ENCODE measurements at places on chromosomes 11 and 22.

GRCh38 chr11:85752890-85753581 is 57.9 kb downstream of the SYTL2 start:
- DNase-seq, result no peak

GRCh38 chr11:4680341-4680740 is 17.3 kb downstream of the OR51E2 start:
- no peak for DNase-seq

DNA sequence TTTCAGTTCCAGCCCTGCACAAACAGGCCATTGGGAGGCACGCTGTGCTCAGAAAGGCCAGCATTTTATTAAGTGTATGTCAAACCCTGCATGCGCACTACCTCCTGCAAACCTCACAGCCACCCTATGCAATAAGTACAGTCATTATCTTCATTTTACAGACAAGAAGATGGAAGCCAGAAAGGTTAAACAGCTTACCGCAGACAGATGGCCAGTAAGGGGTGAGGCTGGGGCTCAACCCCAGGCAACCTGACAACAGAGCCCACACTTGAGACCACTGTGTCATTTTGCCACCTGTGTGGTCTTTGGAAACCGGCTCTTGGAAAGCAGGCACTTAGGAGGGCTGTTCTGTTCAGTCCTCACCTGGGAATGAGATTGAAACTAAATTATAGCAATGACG is 142.3 kb downstream of the NXPE2 start:
- DNase-seq, result no peak

DNA sequence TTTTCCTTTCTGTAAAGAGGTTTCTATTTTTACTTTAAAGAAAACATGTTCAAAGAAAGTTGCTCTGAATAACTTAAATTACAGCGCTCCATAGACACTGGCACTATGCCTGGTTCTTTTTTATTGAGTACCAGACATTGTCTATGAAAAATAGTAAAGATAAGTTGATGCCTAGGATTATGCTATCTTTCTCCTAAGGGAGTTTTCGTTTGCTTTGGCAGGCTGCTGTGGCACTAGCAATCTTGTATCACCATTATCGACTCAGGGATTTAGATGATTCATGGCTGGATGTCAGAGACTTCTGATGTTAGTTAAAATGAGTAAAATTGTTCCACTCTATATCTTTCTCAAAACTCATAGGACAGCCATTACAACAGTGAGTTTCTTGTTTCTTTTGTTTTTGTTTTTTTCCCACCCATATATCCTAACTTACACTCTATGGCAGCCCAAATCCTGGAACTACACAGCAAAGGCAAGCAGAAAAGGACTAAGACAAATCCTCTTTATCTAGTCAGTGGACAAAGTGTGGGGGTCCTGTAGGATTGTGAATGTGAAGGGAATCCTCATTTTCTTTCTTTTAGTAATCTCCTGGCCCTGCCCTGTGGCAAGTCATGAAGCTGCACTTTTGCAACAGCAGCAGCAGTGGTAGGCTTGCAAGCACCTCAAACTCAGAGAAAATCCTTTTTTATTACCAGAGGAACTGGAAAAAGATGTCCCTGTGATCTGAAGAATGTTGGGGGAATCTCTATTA is 20.7 kb downstream of the SLN start:
- DNase-seq, result no peak

- DNase-seq, result no peak
Measured at GRCh38 chr11:40062616-40063015, 1396.8 kb downstream of the LRRC4C start.

DNA sequence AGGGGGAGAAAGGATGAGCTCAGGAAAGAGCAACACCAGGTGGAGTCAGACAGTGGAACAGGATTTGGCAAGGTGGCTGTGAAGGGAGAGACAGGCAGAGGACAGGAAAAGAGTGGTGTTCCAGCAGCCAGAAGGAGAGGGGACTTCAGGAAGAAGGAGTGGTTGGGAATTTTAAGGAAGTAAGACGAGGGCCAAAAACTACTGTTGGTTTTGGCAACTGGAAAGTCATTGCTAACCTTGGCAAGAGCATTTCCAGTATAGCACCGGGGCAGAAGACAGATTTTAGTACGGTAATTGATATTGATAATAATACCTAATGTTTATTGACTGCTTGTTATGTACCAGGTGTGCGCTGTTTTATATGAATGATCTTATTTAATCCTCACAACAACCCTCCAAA is 15.4 kb upstream of the DDX6 start:
- no peak for DNase-seq

DNA sequence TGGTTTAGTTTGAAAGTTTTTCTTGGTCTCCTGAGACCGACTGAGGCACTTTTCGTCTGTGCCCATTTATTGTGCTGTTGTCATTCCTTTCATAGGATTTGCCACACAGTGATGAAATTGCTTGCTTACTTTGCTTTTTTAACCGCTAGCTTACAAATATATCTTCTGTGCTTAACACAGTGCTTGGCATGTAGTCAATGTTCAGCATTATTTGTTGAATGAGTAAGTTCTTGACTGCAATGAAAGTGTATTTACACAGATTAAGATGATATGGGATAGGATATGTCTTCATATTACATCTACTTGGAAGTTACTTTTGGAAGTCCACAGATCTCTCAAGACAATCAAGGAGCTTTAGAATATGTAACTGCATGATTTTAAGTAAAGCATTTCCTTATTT is 91.2 kb downstream of the GRIA4 start:
- DNase-seq, result no peak

DNA sequence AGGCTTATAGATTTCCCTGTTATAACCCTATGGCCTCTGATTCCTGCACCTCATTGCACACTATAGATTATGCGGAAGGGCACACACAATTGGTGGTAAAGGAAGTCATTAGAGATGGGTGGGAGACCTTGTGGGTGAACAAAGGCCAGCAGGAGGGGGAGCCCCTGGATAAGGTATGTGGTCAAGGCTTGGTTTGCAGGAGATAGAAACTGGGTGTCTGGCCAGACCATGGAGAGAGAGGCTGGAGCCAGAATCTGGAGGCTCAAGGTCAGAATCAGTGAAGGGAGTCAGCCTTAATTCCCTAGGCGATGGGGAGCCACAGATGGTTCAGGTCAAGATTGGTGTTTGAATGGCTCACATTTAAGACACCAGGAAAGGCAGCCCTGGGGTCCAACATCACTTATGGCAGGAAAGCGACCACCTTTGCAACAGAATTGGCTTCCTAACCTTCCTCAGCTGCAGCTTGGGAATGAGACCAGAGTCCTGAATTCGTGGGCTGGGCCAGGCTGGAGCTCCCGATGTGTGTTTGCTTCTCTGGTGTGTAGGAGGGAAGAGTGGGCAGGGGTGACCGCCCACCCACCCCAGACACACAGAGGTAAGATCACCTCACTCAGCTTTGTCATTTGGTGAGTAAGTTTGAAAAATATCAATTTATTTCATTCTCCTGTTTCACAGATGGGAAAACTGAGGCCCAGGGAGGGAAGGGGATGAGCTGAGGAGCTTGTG is 22.7 kb upstream of the SCUBE1 start:
- no peak for DNase-seq

GRCh38 chr11:3888876-3889275 is 33.4 kb downstream of the STIM1 start:
- DNase-seq, result no peak

GRCh38 chr22:27883656-27884350 is 35.3 kb downstream of the PITPNB start:
- DNase-seq, result peak; percentile 48

GRCh38 chr11:38937709-38938108 is 2339.7 kb upstream of the RAG2 start:
- no peak for DNase-seq

GRCh38 chr11:99814021-99814420 is 793.3 kb downstream of the CNTN5 start:
- no peak for DNase-seq

- peak; percentile 75 for DNase-seq
Measured at GRCh38 chr11:30585125-30585891, 845 bp downstream of the MPPED2 start.

DNA sequence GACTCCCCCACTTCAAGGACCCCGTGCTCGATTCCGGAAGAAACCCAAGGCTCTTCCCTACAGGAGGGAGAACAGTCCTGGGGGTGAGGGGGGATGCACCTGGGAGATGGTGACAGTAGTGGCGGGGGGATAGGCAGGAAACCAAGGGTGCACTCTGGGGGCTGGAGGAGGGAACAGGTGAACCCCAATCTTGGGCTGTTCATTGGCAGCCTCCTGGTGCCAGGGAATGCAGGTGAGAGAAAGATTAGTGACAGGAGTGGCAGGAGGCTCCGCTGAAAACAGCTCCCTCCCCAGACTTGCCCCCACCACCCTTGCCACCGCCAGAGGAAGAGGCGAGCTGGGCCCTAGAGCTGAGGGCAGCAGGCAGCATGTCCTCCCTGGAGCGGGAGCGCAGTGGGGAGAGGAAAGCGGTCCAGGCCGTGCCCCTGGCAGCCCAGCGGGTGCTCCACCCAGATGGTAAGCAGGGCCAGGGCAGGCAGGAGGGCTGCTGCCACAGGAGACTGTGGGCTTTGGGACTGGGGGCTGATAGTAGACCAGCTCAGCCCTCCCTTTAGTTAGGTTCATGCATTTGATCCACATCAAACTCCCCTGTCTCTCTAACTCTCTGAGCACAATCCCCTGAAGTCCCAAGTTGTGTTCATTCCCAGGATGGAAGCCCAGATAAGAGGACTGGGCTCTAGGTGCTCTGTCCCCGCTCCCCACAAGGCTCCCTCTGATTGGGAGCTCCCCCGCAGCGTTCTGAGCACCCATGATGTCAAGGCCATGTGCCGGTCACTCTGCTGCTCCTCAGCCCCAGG is 14.5 kb downstream of the ROBO3 start:
- no peak for DNase-seq

DNA sequence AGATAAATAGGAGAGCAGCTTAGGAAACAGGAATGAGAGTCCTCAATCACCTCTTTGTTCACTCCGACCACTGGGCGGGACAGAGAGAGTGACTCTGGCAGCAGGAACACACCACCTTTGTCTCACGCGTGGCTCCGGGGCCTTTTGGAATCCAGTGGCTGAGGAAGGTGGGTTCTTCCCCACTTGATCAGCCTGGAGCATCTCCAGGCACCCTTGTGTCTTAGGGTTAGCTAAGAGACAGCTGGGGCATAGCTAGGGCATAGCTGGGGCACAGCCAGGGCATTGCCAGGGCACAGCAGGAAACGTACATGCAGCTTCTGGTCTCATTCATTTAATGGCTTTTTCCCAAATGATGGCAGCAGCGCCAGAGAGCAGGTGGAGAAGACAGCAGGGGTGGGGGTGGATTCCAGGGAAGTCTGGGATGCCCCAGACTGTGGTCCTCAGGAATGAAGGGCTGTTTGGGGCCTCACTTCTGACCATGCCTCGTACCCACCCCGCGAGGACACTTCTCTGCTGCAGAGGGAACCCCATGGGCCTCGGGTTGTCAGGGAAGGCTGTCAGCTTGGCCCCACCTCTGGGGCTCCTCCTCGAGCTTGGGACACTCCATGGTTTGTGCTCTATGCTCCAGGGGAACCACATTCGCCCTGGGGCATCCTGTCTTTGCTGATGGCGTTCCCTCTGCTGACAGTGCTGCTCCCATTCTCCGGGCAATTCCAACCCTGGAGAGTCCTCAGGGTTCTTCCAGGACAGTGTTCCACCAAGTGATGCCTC is 30.4 kb upstream of the SHANK2 start:
- DNase-seq, result no peak

DNA sequence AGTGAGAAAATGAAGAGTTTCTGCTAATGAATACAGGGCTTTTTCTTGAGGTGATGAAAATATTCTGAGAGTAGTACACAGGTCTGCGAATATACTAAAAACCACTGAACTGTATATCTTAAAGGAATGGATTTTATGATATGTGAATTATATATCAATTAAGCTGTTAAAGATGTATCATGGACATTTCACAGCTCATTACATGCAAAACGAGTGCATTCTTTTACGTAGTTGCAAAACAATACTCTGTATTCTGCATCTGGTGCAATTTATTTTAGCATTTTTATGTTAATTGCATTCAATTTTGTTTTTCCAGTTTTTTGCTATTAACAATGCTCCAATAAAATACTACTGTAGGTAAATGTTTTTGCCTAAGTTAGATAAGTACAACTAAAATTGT is 411.6 kb downstream of the DYNC2H1 start:
- no peak for DNase-seq

GRCh38 chr11:64619811-64620380 is 28.9 kb downstream of the SLC22A12 start:
- no peak for DNase-seq

DNA sequence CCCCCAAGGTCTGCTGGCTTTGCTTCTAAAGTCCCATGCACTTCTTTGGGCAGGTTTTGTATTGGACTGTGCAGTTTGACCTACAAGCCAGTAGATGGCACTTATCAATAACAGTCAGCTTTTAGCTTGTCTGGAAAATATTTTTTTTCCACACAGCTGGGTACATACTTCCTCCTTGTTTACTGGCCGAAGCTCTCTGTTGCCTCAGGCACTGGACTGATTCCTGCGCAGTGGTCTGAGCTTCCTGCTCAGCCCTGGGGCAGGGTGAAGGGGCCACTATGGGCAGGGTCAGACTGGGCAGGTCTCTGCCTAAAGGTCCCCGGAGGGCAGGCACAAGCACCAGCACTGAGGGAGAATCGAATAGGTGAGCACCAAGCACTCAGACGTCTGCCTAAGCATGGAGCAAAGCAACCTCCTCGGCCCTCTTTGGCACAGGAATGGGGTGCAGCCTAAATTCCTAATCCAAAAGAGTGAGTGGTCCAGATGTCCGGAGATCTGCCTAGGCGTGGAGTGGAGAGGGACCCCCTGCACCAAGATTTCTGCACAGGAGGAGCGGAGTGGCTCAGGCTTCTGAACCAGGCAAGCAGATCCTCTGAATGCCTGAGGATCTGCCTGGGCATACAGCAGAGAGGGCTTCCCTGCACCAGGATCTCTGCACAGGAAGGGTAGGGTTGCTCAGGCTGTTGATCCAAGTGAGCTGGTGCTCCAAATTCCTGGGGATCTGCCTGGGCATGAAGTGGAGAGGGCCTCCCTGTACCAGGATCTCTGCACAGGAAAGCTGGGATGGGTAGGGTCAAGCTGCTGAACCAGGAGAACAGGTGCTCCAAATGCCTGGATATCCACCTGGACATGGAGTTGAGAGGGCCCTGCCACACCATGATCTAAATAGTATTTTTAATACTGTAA is 105.9 kb upstream of the C11orf58 start:
- peak; percentile 55 for DNase-seq

Measured in H1 (cell line).